ENCODE measurements at places on chromosomes 4 and X.

DNA sequence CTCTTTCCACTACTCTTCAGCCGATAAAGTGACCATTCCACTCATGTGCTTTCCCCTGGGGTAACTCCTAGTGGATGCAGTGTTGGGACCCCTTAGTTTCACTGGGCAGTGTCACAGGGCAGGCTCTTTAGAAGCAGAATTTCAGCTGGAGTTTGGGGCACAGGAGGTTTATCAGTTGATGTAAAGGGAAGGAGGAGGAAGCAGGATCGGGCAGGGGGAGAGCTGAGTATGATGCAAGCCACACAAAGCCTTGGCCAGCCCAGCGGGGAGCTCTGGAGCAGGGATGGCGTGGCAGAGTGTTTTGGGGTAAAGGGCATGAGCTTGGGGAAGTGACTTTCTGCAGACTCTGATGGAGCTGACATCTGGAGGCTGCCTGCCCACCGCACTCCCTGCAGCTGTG is 19.3 kb downstream of the WDR13 start:
- no peak for DNase-seq

DNA sequence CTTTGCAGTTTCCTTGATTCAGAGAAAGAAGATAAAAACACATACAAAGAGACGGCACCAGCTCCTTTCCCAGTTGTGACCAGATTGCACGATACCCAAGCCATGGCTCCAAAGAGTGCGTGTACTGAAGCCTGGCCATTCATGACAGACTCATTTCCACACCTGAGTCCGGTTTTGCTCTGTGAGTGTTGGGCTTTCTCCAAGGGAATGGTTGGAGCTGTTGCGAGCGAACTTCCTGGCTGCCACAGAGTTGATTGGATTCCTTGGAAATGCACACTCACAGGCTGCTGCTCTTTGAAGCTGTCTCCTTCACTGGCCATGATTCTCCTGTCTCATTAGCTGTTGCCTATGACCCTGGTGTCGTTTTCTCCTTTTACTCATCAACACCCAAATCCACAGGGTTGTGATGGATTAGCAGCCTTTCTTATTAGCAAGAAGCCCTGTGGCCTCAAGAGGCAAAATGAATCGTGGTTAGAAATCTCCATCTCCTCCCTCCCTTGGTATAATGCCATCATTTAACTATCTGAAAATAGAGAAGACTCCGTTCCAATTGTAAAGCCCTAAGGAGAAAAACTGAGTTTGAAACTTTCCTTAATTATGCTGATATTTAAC is 43.9 kb upstream of the BBS12 start:
- DNase-seq = no peak

DNA sequence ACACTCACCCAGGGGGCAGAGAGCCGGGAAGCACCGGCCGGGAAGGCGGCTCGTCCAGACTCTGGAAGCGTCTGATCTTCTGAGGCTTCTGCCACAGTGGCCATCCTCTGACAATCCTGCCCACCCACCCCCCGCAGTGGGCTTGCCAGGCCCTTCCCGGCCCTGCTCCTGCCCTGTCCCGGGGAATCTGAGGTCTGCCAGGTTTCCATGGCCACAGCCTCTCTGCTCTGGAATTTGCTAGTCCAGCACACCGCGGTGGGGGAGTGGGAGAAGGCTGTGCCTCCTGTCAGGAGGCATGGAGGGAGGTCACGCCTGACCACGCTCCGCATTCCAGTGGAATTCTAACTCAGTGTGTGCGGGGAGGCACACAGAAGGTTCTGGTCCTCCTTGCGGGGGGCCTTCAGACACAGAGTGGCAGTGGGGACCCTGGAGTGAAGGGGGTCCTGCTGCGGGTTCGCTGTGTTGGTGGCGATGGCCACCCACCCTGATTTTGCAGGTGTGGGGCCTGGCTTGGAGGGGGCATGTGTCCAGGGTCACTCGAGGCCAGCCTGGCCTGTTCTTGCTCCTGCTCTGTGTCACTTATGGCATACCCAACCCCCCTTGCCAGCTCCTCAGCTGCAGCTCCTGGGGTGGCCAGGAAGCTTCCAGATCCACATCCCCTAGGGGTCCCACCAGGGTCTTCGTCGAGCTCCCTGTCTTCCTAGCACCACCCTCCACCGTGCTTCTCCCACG is 55.6 kb upstream of the ADRA2C start:
- no peak for DNase-seq

DNA sequence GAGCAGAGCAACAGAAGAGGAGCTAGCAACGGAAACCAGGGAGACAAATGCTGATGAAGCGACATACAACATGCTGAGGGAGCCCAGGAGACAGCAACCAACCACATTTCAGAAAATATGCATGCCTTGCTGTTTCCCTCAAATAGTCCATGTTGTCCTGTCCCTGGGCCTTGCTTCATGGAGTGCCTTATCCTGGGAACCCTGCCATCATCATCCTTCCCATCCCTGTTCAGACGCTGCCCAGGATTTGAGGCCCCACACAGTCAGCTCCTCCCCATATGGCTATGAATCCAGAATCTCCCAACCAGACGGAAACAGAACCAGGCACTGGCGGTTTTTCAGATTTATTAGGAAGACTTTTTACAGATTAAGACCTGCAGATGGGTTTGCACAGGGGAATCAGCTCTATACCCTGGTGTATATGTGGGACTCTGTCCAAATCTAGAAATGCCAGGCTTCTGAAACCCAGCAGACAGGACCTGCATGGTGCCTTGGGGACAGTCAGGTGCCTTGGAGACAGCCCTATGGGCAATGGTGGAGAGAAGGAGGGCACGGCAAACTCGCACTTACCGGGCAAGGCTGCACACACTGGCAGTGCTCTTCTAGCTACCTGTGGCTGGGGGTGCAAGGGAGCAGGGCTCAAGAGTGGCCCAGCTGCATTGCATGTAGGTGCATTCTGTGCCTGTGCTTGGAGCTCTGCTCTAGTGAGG is 199.7 kb upstream of the MAMLD1 start:
- DNase-seq = no peak

Measured in activated naive CD8-positive, alpha-beta T cell treated with anti-CD3 and anti-CD28 coated beads, Interleukin-2, amount 50 U/mL, for 16 hours (primary cell).